DMS153 (cell line): ENCODE measurements at places on chromosomes 7 and 10.
A peak's percentile ranks its signal among the peaks of the same experiment; 100 is the strongest.

DNA sequence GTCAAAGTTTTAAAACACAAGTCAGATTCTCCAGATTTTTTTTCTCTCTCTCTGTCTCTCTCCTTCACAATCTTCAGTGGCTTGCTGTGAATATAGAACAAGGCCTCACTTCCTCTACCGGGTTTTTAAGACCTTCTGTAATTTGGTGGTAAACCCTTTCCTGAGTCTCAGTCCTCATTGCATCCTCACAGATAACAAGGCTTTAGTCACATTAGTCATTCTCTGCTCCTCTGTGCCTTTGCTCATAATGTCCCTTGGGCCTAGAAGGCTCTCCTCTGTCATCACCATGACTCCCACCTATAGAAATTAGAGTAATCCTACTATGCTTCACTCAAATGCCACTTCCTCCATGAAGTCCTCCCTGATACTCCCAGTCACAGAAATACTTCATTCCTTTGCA is 172.7 kb upstream of the HPS1 start:
- DNase-seq, result no peak

DNA sequence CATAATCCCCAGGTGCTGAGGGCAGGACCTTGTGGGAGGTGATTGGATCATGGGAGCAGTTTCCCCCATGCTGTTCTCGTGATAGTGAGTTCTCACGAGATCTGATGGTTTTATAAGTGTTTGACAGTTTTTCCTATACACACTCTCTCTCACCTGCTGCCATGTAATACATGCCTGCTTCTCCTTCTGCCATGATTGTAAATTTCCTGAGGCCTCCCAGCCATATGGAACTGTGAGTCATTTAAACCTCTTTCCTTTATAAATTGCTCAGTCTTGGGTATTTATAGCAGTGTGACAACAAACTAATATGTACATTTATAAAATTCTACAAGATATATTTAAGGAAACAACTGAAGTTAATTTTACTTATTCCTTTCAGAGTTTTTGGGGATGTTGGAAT is 170.8 kb upstream of the BET1 start:
- no peak for DNase-seq

DNA sequence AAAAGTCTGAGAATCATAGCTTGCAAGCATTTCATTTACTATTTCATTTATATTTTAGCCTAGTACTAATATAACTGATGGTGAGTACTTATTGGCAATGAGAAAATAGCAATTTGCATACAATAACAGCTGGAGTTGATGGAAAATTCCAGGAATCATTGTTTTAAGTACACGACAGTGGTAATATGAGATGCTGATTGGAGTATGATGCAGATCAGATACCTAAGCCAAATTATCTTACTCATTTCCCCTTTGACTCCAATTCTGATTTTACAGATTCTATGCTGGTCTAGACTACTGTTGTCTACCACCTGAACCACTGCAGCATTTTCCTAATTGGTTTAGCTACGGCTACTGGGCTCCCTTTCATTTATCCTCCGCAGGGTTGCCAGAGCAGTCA is 36.7 kb downstream of the GNG11 start:
- DNase-seq, result no peak

GRCh38 chr7:139431459-139431858 is 52.0 kb downstream of the KLRG2 start:
- no peak for DNase-seq

DNA sequence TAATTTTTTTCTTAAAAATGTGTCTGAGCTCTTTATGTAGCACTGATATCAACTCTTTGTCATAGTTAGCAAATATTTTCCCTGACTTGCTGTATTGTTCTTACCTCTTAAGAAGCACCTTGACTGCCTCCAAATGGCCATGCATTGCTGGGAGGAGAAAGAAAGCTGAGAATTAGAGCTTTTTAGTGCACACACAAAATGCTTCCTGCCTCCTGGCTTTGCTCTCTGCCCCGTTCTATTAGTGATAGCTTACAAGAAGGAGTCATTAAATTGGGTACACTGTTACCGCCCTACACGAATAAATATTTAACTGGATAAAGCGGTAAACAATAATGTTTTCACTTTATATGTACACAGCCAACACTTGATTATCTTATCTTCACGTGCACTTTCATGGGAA is 4.1 kb downstream of the ANKRD16 start:
- no peak for DNase-seq

DNA sequence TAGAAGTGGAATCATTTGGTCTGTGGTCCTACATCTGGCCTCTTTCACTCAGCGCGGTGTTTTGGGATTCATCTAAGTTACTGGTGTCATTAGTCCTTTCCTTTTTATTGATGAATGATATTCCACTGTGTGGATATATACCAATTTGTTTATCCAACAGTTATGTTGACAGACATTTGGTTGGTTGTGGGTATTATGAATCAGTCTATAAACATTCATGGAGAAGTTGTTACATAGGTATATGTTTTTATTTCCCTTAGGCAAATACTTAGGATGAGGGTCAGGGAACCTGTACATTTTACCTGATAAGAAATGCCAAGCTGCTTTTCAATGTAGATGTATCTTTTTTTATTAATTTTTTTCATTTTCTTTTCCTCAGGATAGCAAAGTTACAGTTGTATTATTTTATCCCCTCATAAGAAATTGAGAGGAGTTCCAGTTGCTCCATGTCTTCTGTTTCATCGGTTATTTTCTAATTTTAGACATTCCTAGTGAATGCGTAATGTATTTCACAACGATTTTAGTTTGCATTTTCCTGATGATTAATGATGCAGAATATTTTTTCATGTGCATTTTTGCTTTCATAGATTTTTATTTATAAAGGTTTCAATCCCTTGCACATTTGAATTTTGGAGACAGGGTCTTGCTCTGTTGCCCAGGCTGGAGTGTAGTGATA is 203.8 kb upstream of the SH2B2 start:
- no peak for DNase-seq

- no peak for DNase-seq
Observed at GRCh38 chr10:130866857-130867256, 444.7 kb downstream of the TCERG1L start.

DNA sequence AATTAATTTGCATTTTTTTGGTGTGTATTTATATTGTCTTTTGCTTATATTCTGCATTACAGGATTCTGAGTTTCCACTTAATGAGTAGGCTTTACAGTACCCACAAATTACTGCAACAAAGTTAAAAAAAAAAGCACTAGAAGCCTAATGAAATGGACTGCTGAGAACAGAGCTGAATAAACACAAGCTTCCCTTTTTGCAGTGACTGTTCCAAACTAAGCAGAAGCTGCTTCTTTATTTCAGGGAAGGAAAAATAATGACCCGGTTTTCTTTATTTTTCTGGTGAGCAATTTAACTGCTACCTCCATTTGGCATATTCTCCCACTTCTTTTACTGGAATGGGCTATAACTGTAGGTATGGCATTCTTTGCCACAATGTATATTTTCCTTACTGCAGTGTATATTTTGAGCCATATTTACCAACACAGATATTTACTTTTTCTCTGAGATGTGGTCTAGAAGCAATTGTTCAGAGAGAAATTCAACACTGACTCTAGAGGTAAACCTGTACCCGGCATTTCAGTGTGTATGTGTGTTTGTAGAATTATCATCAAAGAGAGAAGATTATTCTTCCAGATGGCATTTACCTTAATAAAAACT is 56.9 kb downstream of the HDAC9 start:
- peak; percentile 11 for DNase-seq

- DNase-seq, result peak; percentile 80
Observed at GRCh38 chr7:148153616-148154284, 436.8 kb upstream of the C7orf33 start.

DNA sequence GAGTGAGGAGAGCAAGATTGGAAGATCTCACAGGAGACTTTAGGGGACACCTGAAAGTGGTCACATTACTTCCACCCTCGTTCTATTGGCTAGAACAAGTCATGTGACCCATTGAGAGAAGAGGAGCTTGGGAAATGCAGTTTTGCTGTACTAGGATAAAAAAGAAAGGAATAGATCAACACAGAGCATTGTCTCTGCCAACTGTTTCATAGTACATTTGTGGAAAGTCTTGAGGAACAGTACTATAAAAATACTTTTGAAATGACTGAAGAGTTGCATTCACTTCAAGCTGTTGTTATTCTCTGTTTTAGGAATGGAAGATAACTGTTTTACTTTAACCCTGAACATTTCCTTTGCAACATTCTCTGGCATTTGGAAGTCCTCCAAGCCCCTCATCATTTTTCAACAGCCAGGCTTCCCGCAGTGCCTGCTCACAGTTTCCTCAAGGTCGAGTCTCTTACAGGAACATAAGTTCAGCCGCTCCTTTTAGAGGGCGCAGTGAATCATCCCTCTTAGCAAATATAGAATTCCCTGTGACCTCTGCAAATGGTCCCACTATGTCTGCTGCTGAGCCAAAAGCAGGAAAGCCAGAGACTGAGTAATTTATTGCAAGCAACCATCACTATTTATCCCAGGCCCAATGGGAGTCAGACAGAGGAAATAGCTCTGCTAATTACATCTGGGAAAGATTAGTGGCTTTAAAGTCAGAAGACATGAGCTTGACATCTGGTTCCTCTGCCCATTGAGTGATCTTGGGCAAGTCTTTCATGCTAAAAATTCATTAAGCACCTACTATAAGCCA is 40.7 kb downstream of the MRPL32 start:
- no peak for DNase-seq

- no peak for DNase-seq
Observed at GRCh38 chr7:155053002-155053401, 17.1 kb upstream of the HTR5A start.

DNA sequence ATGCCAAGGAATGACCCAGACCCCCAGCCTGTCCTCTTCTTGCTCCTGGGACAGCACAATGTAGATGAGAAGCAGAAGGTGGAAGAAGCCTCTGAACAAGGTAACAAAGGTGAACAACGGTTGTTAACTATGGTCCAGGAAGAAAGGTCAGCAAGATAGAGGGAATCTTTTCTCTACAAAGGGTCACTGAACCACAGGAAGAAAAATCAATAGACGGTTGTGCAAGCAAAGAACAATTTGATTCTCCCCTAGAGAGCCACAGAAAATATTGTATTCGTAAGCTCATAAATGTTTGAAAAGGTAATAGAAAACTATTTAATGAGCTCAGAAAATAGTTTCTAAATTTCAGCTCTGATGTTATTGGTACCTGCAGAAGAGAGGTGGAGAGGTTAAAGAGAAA is 111.3 kb downstream of the ST8SIA6 start:
- no peak for DNase-seq

GRCh38 chr7:154804449-154804848 is 198.5 kb downstream of the PAXIP1 start:
- no peak for DNase-seq

- DNase-seq, result no peak
Observed at GRCh38 chr10:7819121-7819460, 786 bp downstream of the TAF3 start.

- no peak for DNase-seq
Observed at GRCh38 chr10:31912898-31913850, 15.5 kb downstream of the ARHGAP12 start.

DNA sequence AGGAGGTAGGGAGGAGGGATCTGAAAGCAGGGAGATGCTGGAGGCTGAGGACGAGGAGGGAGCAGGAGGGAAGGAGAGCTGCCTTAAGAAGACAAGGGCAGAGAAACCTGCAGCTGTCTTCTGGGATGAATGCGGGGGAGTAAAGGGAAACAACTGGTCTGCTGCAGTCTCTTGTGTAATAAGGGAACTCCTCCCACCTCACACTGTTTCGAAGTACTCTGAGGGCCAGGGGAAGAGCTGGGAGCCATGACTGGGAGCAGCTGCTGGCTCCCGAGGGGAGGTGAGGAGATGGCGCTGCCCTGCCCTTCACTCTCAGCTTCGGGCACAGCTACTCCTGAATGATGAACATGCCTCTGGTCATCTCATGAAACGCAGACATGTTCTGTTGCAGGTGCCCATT is 65.1 kb downstream of the CLEC2L start:
- no peak for DNase-seq

DNA sequence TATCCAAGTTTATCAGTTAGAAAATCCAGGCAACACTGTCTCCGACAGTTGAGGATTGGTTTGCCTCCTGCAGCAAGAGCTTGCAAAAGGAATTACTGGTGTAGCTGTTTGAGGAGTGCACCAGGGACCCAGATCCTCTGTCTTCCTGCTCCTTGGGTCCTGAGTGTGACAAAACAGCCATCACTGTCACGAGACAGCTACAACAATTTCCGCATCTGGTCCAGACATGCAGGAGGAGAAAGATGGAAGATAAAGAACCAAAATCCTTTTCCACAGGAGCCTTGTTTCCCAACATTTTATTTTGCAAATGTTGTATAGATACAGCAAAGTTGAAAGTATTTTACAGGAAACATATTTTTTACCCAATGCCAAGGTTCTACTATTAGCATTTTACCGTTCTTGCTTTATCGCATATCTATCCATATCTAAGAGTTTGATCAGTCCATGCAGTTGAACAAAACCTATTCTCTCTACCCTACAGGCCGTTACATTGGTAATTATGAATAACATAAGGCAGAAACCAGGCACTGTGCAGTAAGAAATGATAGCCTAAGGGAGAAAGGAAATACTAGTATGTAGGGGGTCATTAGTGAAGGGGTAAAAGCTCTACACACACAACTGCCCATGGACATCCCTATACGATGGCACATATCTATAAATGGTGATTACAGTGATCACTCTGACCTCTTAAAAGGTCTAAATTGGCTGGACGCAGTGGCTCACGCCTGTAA is 54.9 kb downstream of the FAM204A start:
- DNase-seq, result no peak

DNA sequence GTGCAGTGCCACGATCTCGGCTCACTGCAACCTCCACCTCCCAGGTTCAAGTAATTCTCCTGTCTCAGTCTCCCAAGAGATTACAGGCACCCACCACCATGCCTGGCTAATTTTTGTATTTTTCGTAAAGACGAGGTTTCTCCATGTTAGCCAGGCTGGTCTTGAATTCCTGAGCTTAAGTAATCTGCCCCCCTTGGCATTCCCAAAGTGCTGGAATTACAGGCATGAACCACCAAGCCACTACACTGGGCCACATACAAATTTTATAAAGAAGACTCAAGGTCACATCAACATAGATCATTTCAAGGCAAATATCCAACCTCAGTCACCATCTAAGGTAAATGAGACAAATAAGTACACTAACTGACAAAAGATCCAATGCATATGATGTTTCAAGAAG is 32.1 kb downstream of the IGF2BP3 start:
- DNase-seq, result no peak

DNA sequence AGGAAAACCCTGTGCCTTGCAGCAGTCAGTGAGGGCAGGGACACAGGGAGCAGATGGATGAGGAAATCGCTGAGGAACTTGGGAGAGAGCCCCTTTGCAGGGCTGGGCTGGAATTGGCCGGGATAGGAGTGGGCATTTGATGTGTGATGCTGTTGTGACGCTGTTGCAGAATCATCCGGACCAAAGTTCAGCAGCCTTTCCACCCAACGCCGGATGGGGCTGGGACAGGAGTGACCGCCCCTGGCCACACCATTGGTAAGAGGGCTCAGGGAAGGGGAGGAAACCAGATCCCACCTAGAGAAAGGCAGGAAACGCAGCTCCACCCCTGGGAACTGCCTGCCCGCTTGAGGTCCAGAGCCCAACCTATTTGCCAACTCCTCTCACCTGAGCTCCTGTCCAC is 33.9 kb downstream of the PAX2 start:
- no peak for DNase-seq

GRCh38 chr7:155224116-155224811 is 73.4 kb upstream of the INSIG1 start:
- DNase-seq, result peak; percentile 81

- no peak for DNase-seq
Observed at GRCh38 chr7:67764289-67764688, 767.7 kb downstream of the TYW1 start.
